ENCODE measurements at places on chromosomes 7 and 10.

- ATAC-seq = no peak
These were observed 478.7 kb downstream of the INHBA start for GRCh38 chr7:41224063-41224763.

DNA sequence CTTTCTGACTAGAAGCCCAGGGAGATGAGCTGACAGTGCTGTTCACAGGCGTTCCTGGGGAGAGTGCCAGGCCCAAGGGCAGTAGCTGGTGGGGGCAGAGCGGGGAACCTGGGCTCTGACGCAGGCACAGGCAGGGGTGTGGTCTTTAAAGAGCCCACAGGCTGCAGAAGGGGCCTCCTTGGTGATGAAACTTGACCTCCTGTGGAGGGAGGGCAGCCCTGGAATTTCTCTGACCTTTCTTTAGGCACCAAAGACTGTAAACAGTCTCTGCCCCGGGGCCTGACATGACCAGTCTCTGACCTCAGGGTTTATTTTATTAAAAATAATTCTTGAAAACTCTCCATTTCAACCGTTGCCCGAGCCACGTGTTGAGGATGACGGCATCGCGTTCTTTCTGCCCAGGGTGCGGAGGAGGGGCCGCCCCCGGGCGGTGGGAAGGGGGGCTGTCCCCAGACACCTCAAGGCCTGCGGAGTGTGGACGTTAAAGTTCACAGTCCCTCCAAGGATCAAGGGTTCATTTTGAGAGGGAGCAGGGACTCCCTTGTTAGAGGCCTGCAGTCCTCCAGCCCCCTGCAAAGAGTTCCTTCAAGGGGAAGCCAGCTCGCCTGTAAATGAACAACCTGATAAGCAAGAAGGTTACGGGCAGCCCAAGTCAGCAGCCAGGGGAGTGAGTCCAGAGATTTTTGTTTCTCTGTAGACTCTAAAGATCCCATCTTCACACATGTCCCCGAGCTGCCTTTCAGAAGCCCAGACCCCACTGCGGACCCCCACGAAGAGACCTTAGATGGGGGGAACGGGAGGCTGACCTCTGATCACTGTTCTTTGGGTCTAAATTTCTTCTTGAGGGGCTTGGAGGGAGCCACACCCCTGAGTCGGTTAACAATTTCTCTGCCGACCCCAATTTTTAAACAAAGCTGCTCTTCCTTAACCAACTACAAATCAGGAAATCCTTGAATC lies 128.9 kb downstream of the VIPR2 start:
- ATAC-seq = peak; percentile 59

DNA sequence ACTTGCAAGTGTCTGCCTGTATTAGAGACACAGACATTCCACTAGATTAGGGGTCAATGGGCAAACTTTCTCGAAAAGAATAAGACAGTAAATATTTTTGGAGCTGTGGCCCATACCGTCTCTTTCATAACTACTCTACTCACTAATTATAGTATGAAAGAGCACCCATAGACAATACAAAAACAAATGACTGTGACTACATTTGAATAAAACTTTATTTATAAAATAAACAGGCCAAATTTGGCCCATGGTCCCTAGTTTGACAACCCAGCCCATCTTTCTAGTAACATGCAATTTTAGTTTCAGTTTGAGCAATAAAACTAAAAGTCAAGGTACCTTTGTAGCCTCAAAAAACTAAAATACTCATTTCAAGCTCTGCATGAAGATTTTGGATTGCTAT lies 294.6 kb downstream of the PARD3 start:
- no peak for ATAC-seq

DNA sequence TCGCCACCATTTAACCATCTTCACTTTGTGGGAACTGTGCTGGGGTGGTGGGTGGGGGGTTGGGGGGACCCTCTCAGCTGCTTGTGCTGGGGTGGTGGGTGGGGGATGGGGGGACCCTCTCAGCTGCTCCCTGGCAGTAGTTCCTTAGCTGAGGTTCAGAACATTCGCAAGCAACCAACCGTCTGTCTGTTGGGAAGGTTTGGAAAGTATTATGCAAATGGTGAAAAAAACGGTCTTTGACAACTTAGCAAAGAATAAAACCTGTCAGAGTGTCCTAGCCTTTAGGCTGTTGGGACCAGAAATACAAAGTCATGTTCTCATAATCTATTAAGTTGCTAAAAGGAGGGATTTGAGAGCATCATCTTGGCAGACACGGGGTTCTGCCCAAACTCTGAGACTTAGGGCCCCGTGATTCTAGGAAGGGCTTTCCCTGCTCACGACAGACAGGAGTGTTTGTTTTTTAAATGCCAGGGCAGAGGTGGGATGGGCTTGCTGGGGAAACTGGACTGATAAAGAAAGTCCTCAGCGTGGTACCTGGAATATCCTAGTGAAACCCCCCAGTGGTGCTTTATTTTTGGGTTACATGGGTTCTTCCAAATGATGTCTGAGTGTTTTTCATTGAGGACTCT lies 14.1 kb upstream of the SRGN start:
- ATAC-seq = no peak

GRCh38 chr10:96588616-96589419 lies 2.0 kb upstream of the TM9SF3 start:
- ATAC-seq = peak; percentile 38

Data from motor neuron (in vitro differentiated cells).